ENCODE measurements at places on chromosomes 11 and 22.

- DNase-seq, result no peak
Measured at GRCh38 chr11:65554057-65554818, 3.9 kb downstream of the LTBP3 start.

DNA sequence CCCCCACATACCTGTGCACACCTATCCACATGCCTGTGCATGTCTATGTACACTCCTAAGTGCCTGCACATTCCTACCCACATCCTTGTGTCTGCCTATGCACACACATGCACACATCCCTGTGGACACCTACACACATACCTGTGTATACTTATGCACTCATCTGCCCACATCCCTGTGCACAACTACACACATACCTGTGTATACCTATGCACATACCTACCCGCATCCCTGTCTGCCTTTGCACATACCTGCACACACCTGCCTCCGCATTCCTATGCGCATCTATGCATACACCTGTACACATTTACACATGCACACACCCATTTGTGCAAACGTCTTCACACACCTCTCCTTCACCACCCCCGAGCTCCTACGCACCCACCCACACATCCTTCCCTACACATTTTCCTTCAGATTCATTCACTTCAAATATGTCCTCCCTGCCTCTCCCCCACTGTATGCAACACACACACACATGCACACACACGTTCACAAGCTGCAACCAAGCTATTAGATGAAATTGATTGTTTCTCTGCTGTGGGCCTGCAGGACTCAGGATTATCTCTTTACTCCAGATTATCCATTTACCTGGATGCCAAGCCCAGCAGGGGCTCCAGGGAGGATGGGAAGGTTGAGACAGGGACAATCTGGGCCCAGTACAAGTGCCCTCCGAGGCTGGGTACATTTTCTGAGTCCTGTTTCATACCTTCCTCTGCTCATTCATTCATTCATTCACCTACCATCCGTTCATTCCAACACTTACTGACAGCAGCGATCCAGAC is 53.2 kb downstream of the TSPAN18 start:
- no peak for DNase-seq

- DNase-seq, result no peak
Measured at GRCh38 chr11:111310723-111311122, 12.4 kb downstream of the POU2AF3 start.

- no peak for DNase-seq
Measured at GRCh38 chr11:28976801-28977145, 868.6 kb downstream of the METTL15 start.

- no peak for DNase-seq
Measured at GRCh38 chr11:33410086-33410765, 153.0 kb downstream of the HIPK3 start.

DNA sequence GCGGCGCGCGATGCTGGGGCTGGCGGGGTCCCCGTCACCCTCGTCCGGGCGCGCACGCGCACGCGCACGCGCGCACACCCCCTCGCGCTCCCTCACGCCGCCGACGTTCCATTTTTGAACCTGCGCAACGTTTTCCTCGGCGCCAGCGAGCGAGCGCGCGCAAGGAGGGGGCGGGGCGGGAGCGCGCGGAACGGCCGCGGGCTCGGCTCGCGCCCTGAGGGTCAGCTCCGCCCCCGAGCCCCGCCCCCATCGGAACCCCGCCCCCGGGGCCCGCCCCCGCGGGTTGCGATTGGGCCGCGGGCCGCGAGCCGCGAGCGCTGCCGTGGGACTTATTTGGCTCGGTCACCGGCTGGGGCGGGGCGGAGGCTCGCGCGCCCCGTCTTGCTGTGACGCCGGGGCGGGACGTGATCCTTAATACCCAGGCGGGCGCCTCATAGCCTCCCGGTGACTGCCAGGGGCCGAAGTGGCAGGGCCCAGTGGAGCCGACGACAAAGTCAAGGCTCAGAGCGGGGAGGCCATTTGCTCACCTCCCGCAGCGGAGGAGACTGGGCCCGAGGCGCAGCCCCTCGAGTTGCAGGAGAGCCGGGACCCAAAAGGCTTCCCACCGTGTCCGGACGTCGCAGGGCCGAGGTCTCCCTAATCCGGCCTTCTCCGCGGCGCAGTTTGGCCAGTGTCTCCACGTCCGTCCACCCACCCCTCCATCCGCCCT is at the start of gene CBX7:
Gene CBX7, minus strand, starts transcription at position 170 of the 709 bp plus-strand sequence. CDS start 236 bp downstream, outside the sequence.
- peak; percentile 82 for DNase-seq

DNA sequence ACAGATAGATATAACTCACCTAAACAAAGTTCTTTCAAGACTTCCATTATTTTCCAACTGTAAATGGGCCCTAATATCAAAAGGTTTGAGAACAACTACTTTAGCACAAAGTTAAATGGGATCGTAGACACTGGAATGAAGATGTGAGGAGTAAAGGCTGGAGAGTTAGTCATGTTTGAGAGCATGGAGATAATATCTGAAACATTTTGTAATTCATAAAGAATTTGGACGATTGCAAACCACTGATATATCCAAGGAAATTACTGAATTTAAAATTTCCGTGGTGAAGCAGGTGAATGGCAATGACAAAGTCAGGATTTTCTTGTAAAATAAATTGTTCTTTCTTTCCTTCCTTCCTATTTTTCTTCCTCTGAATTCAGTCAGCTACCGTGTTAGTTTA is 564.9 kb downstream of the CNTN5 start:
- DNase-seq, result no peak

- no peak for DNase-seq
Measured at GRCh38 chr11:78429660-78430059, 12.0 kb upstream of the GAB2 start.

- DNase-seq, result no peak
Measured at GRCh38 chr11:127723714-127724113, 723.1 kb upstream of the KIRREL3 start.

DNA sequence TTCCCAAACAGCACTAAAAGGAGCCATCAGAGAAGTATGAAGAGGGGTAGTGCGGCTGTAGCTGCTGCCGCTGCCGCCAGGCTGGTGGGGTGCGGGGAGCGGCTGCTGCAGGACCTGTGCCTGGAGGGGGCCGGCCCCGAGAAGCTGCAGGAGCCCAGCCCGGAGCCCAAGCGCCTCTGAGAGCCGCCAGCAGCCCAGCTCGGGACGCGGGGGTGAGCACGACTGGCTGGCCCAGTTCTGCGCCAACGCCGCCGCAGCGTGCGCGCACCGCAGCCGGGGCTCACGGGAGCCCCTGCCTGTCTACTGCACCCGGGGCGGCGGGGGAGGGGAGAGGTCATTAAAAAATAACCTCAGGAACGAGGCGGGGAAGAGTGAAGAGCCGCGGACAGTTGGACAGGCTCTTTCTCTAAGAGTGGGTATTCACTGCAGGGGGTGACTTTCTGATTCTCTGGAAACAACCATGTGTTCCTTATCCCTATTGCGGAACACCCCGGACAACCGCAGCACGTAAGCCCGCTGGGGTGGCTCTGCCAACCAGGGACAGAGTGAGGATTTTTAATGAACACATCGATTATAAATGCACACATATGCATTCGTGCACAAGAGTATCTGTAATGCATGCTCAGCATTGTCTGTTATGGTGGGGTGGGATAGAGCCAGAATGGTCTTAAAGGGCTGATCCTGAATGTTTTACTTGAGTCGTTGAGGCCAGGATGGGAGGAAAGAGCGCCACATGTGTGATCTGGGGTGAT is 453 bp downstream of the GAS2 start:
- DNase-seq, result no peak

GRCh38 chr11:126588630-126589491 is 233.4 kb downstream of the ST3GAL4 start:
- DNase-seq, result no peak

- DNase-seq, result no peak
Measured at GRCh38 chr11:7488681-7489080, 3.4 kb downstream of the OLFML1 start.

DNA sequence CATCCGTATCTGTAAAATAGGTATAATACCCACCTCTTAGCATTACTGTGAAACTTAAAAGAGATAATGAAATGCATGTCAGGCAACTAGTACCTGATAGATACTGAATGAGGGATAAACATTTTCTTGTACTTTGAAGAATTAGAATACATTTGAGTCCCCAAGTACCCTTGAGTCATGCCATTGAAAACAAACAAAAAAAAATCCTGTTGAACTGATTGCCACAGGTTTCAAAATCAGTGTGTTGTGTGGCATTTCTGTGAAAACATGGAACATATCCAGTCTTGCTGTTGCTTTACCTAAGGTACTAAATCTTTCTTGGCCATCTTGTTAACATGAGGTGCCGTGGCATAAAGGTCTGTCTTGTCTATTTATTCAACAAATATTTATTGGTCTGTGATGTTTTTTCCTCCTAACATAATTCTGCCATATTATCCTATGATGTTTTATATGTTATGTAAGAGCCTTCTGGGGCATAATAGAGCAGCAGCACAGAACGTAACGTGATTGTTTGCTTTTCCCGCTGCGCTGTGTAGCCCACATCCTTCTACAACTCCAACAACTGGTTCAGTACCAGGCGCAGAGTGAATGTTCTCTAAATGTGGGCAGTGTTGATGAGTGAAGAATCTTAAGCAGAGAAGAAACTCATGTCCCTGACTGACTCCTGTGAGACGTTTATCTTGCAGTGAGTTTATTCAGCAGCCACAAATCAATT is 79.3 kb upstream of the RAB1B start:
- no peak for DNase-seq

DNA sequence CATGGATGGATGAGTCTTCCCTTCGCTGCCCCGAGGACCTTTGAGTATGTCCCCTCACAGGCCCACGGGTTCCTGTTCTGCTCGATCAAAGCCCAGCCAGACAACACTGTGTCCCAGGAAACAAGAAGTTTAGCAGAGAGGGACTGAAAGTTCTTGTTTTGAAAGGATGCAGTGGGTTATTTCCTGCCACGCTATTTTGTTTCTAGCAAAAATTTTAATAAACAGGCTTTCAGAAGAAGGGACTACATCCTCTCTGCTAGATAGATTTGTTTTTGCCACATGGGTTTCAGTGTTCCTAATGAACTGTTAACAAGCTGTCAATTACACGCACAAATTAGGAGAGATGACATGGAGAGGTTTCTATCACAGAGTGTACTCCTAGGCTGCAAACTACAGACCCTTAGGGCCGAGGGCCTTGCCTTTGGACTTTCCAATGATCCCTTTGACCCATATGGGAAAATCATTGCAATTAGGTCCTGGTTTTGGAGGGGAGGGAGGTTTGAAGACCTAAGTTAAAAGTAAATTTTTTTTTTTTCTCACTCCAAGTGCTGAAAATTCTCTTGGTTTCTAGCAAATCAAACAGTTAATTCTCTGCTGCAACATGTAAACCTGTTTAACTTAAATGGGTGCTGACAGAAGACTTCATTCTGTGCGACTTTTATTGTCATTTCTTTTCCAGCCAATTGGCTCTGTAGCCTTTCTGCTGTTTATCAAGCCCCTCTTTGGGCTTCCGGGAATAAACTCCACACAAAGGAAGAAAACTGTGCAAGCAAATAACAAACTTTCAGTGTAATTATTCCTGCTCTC is 81.4 kb downstream of the RCN1 start:
- DNase-seq, result no peak

DNA sequence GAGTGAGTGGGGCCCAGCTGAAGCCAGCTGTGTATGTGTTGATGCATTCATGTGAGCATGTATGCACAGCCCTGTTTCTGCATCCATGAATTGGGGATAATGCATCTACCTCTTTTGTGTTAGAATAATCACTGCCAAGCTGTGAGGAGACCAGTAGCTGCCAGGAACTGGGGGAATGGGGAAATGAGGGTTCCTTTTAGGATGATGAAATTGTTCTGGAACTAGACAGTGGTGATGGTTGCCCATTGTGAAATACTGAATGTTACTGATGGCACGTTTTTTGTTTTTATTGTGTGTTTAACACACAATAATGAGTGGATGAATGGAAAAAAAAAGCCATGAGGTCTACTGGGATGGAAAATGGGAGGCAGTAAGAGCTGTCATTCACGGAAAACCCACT is 45.3 kb upstream of the WNT11 start:
- DNase-seq, result no peak

GRCh38 chr11:17599460-17599925 is 52.4 kb downstream of the OTOG start:
- DNase-seq, result no peak

DNA sequence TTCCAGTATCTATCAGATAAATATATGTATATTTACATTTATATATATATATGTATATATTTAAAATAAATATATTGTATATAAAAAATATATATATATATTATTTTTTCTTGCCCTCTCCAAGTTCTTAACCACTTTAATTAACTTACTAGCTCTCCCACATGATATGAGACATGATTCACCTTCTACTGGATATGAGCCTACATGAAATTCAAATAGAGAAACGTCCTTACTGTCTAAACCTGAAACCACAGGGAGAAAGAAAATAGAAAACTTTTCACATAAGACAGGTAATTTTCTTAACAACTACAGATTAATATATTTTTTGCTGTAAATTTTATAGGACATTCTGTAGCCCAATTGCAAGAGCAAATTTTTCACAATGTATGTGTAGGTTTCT is 391.6 kb downstream of the ETS1 start:
- no peak for DNase-seq

- peak; percentile 49 for DNase-seq
Measured at GRCh38 chr11:65553301-65554001, 4.7 kb downstream of the LTBP3 start.

DNA sequence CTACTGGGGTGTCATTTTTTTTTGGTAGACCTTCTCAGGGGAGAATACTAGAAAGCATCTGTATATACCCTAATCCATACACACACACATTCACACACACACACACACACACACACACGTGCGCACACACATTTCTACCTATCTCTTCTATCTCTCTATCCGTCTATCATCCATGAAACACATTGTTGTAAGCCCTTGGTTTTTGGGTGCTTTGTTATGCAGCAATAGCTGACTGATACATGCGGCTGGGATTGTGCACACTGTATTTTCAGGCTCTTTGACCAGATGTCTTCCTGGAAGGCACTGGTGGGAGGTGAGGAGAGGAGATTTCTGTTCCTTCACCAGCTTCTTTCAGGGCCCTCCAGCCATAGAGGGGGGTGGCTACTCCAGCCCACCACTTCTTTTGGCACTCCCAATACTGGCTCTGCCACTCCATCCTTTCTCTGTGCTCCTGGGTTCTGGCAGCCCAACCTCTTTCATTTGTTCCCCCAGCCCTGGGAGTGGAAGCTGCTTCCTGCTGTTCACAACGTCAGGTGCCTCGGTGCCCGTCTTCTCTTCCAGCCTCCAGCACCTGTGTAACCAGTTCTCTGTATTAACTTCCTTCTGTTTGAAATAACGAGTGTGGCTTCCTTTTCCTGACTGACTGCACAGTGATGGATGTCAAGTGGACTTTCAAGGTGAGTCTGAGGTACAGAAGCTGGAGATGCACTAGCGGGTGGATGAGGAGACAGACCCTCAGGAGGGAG is 12.4 kb upstream of the MUC2 start:
- DNase-seq, result no peak

- no peak for DNase-seq
Measured at GRCh38 chr11:124930799-124931198, 5.0 kb downstream of the HEPACAM start.

- DNase-seq, result no peak
Measured at GRCh38 chr11:44083906-44084305, 11.6 kb upstream of the EXT2 start.

GRCh38 chr11:34364102-34364501 is 6.3 kb upstream of the ABTB2 start:
- DNase-seq, result no peak

- DNase-seq, result no peak
Measured at GRCh38 chr22:40041366-40042137, 46.8 kb downstream of the FAM83F start.

GRCh38 chr11:65867284-65868071 is 5.1 kb downstream of the EFEMP2 start:
- DNase-seq, result no peak
